ENCODE measurements at places on chromosomes 16 and 17.
A peak's percentile ranks its signal among the peaks of the same experiment; 100 is the strongest.

DNA sequence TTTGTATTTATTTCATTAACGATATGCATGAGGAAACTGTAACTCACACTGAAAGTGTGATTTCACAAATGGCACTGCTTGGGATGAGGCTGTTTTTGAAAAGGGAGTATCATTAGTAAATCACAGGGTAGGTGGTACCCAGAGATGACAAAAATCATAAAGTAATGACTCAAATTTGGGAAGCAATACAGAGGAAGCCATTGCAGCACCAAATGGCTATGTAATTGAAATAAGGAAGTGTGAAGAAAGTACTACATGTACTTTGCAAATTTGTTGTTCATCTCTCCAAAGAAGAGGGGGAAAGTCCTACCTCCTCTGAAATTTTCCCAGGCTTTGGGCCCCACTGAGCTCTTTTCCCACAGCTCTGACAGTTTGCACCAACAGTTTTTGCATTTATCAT lies 12.3 kb upstream of the ABCC12 start:
- DNase-seq = peak; percentile 78

DNA sequence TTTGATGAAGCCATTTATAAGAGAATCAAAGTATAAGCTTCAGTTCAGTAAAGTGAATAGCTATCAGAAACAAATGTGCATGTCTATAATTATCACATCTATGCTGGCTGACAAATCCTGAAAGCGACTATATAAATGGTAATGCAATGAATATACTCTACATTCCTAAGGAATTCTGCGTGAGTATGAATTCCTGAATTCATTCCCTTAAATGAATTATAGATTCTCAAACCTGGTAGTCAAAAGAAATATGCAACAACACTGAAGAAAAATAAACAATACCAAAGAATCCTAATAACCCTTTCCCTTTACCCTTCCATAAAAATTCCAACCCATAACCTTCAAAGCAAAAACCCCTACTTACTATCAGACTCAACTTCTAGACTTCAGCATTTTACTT lies 416.6 kb upstream of the PMFBP1 start:
- DNase-seq = no peak

DNA sequence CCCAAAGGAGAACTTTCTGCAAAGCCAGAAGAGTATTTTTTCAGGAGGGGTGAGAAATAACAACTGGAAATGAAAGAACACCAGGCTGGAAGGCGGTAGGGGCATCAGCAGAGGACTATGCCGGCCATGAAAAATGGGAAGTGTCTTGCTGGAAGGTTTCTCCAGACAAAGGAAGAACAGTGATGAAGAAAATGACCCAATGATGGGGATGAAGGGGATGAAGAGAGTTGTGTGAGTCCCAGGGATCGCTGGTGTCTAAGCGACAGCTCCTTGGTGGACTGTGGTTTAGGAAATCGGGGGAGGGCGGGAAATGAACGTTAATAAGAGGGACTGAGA lies 623 bp downstream of the TTLL6 start:
- no peak for DNase-seq

DNA sequence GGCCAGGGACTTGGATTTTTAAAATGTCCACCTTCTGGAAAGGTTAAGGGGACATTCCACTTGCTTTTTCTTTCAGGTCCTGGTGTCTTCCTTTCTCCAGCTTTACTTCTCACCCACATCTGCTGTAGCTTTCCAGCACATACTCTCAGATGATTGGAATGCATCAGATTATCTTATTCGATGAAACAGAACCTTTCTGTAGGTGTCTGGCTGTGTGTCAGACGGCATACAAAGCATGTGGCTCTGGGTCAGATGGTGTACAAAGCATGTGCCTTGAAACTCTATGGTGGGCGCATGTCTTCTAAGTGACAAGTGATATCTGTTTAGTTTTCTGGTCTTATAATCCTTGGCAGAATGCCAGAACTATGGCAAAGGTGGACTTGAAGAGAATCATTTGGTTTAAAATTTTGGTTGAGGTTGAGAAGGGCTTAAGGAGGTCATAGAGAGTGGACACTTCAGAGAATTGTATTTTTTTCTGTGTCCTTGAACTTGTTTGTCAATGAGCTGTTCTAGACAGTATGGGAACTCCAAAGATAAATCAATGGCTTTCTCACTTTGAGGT lies 125.3 kb downstream of the FTO start:
- DNase-seq = no peak

- peak; percentile 77 for DNase-seq
Measured at GRCh38 chr17:64572682-64573154, 65.9 kb downstream of the CEP95 start.

DNA sequence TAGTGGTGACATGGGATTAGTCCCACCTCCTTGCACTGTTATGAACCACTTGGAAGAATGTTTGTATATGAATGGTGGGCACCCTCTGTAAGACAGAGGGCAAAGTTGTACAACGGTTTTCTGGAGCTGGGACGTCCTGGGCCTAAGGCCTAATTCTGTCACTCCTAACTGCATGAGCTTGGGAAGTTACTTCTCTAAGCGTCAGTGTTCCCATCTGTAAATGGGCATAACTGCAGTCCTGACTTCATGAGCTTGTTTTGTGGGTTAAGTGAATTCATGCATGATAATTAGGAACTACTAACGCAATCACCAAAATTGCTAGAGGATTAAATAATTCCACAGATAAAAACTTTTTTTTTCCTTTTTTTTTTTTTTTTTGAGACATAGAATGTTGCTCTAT lies 1.8 kb downstream of the TBC1D16 start:
- no peak for DNase-seq

Measured in inflammatory macrophage treated with lipopolysaccharide for 4 hours (primary cell).